ENCODE measurements at places on chromosomes 6 and 20.
A peak's percentile ranks its signal among the peaks of the same experiment; 100 is the strongest.

DNA sequence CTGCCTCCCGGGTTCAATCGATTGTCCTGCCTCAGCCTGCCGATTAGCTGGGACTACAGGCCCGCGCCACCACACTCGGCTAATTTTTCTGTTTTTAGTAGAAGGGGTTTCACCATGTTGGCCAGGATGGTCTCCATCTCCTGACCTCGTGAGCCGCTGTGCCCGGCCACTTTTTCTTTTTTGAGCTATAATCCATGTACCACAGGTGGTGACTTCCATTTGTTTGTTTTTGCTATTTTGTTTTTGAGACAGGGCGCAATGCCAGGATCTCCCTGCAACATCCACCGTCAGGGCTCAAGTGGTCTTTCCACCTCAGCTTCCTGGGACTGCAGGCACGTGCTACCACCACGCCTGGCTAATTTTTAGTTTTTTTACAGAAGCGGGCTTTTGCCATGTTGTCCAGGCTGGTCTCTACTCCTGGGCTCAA is 8.5 kb downstream of the HSPA1B start:
- DNase-seq, result no peak

DNA sequence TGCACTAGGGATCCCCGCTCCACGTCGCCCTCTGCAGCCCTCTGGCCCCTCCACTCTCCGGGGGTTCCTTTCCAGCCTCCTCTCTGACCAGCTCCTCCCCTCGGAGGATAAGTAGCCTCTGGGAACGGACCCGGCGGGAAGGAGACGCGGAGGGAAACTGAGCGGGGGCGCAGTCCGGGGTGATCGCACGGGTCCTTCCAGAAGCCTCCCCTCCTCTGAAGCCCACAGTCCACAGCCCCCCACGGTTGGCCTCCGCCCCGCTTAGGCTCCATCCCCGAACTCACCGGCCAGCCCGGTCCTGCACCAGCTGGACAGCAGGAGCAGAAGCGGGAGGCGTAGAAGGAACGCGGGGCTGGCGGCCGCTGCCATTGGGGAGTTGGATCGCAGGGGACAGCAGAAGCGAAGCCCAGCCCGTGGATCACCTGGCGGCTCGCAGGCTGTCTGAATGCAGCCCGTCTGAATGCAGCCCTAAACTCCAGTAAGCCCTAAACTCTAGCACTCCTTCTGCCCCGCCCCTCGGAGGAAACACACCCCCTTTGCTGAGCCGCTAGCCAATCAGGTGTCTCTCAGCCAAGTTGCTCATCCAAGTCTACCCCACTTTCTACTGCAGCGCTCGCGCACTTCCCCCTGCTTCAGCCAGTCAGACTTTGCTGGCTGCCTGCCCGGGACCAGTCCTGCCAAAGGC is at the start of gene RAET1G:
Gene RAET1G, minus strand, starts transcription at position 480 of the 685 bp plus-strand sequence. Its CDS starts 111 bp downstream, at position 369.
- peak; percentile 97 for DNase-seq

DNA sequence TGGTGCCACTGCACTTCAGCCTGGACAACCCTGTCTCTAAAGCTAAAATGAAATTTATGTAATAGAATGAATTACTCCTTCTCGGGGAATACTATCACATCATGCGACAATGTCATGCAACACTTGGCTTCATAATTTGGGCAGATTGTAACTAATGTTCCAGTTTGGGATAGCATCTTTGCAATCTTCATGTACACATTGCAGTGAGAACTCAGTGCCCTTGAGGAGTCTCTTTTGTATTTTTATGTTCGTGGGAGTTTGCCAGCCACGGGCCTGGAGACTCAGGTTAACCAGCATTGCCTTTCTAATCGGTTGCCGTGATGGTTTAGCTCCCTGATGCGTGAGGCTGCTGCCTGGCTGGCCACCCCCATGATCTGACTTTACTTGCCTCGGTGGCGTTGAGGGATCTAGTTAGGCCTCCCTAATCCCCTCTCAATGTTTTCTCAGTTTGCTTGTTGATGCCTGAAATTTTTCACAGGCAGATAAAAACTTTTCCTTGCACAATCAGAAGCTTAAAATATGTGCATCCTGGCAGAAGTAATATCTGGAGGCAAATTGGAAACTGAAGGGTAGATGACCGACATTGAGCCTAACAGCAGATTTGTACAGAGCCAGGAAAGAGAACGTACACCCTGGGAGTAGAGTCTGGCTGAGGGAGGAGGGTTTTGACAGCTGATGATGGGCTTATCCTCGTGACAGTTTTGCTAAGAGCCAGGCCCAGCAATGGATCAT is 2.4 kb downstream of the GMPR start:
- DNase-seq, result no peak

DNA sequence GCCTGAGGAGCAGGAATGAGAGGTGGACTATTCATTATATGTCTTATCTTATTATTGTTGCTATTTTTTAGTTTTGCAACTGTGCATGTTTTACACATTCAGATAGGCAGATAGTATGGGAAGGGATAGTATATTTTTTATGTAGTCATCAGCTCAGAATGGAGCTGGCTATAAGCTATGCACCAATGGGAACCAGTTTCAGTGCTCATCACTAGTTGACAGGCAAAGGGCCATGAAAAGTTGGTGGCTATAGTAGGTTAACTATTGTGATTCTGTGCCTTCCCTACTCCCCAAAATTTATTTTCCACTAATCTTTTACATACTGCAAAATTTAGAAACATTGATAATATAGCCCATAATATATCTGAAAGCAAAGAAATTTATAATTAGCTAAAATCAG is 5.3 kb upstream of the UBD start:
- no peak for DNase-seq

DNA sequence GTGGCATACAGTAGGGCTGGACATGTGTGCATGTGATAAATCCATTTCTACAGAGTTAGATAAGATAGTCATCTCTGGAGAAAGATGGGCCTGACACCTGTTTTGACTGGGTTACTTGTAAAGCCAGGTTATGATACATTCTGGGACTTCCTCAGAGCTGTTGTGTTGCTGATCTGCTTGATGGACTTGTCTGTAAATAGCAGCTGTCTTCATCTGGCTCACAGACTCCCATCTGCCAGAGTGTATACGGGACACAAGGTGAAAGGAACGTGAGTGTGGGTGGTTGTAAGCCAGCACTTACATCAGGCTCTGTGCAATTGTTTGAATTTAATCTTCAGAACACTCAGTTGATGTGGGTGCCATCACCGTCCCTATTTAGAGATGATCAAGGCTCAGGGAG is 49.8 kb downstream of the ZDHHC14 start:
- DNase-seq, result no peak

DNA sequence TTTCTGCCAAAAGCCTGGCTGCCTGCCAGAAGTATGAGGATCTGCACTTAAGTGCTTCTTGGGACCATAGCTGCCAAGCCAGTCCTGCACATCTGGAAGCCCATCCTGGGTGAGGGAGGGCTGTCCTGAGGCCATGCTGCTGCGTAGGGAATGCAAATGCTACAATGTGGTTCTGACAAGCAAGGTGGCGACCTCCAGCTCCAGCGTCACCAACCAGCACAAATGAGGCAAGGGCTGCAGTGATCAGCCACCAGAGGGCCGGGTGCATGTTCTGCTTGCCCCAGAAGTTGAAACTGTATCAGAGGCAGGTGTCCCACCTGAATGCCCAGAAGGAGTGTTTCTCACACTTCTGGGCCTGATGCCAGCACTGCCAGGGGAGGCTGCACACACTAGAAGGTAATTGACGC is 99.1 kb upstream of the KCNQ5 start:
- no peak for DNase-seq

GRCh38 chr6:17881085-17881858 is 106.2 kb downstream of the KIF13A start:
- DNase-seq, result no peak

Data from GM03348 (cell line).